ENCODE measurements at places on chromosomes 12 and 14.
A peak's percentile ranks its signal among the peaks of the same experiment; 100 is the strongest.

DNA sequence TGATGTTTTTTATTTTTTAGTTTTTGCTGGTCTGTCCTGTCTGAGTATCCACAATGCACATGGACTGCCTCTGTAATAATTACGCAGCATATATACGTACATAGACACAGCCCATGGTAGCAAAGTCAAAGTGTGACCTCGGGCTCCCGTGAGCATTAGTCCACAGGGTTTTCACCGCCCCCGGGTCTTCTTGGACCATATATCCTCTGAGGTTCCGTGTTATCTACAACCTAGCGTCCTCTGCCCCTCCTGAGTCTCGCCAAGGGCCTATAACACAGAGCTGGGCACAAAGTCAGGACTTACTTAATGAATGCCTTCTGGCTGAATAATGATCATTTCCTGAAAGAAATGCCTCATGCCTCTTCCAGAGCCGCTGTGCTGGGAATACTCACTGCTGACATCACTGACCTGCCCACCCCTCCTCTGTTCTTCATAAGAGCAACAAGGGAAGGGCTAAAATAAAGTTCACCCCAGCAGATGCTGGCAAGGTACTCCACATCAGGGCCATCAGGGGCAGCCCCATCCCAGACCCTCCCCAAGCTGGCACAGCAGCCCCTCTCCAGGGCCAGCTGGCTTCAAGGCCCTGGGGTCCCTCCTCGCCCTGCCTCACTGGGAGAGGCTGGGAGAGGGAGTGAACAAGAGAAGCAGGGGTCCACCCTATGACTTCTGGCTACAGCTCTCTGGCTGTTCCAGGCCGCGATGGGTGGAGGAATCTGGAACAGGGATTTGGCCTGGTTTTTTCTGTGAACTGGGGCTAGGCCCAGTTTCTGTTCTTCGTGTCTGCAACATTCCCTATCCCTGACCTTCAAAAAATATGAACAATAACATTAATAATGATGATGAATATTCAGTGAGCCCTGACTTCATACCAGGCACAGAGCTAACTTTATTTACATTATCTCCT, 7.9 kb downstream of the HDAC7 start:
- DNase-seq, result no peak

GRCh38 chr14:103594265-103594664, 31.5 kb downstream of the COA8 start:
- no peak for DNase-seq

- no peak for DNase-seq
Measured at GRCh38 chr12:45852508-45852907, 123.0 kb downstream of the ARID2 start.

- no peak for DNase-seq
Measured at GRCh38 chr12:58099476-58099875, 158.1 kb downstream of the ATP23 start.

DNA sequence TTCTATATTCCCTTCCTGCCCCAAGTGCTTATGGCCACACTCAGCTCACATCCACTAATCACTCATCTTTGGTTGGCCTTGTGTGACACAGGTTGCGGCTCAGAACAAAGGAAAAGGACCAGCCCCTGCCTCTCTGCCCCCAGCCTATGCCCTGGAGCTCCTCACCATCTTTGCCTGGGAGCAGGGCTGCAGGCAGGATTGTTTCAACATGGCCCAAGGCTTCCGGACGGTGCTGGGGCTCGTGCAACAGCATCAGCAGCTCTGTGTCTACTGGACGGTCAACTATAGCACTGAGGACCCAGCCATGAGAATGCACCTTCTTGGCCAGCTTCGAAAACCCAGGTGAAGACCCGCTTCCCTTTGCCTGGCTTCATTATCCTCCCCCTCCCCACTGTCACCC, 15.8 kb upstream of the OAS2 start:
- DNase-seq, result no peak

GRCh38 chr12:117587631-117588287, 226.3 kb upstream of the NOS1 start:
- peak; percentile 28 for DNase-seq

DNA sequence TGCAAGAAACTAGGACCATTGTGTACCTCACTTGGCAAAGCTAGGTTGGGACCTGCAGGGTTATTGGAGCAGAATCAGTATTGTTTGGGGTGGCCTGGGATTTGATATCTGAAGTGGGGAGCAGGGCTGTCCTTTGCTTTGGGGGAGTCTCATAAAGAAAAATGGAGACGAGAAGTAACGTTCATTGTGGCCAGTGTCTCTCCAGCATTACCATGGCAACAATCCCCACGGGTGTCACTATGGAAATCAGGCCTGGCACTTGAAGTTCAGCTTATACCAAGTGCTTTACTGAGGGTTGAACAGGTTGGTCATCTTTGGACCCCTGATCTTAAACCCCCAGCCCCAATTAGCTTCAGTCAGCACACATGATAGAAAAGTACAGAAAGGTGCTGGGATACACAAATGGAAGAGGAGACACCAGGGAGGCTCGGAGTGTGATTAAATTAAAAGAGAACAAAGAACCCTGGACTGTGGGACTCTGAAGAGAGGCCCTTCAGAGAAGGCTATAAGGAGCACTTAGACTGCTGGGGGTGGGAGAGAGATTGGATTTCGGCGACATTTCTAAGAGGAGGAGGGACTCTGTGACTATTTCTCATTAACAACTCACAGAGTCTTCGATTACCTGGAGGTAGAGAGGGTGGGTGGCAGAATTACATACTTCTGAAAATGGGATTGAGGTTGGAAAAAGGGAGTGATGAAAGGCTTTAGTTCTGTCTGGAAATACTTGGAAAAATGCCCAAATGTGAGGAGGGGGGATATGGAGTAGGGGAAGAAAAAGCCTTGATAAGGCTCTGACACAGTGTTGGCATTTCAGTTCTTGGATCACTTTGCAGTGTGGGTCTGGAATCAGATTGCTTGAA, 3.7 kb downstream of the KIF5A start:
- DNase-seq, result no peak

- DNase-seq, result no peak
Measured at GRCh38 chr12:132285991-132286681, 43.3 kb downstream of the GALNT9 start.

GRCh38 chr12:124684496-124684895, 117.1 kb upstream of the NCOR2 start:
- no peak for DNase-seq

GRCh38 chr12:103827911-103828391, 13.1 kb downstream of the NT5DC3 start:
- no peak for DNase-seq

GRCh38 chr12:131041968-131042833, 88.5 kb downstream of the ADGRD1 start:
- no peak for DNase-seq

DNA sequence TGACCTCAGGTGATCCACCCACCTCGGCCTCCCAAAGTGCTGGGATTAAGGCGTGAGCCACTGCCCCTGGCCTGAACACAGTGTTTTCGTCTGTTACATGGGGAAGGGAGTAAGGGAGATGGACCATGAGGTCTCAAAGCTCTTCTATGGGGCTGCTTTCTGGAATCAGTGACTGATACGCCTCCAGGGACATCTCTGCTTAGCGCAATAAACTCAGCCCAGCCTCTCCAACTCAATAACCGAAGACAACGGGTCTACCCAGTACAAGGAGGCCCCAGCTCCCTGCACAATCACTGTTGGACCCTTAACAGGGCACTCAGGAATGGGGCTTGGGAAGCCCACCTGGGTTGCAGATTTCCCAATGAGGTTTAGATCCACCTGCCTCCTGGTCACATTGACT, 42.6 kb upstream of the CHGA start:
- DNase-seq, result no peak

- DNase-seq, result no peak
Measured at GRCh38 chr14:32724867-32725471, 213.7 kb upstream of the NPAS3 start.

DNA sequence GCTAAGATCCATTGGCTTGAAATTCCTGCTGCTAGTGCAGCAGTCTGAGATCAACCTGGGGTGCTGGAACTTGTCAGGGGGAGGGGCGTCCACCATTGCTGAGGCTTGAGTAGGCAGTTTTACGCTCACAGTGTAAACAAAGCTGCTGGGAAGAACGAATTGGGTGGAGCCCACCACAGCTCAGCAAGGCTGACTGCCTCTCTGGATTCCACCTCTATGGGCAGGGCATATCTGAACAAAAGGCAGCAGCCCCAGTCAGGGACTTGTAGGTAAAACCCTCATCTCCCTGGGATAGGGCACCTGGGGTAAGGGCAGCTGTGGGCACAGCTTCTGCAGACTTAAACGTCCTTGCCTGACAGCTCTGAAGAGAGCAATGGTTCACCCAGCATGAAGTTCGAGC, 191.7 kb downstream of the ALG10B start:
- DNase-seq, result no peak

- DNase-seq, result no peak
Measured at GRCh38 chr14:66701813-66702212, 193.9 kb downstream of the GPHN start.

GRCh38 chr14:33786091-33786825, 164.6 kb downstream of the EGLN3 start:
- DNase-seq, result no peak

GRCh38 chr12:76726626-76727025, 37.3 kb upstream of the ZDHHC17 start:
- no peak for DNase-seq

DNA sequence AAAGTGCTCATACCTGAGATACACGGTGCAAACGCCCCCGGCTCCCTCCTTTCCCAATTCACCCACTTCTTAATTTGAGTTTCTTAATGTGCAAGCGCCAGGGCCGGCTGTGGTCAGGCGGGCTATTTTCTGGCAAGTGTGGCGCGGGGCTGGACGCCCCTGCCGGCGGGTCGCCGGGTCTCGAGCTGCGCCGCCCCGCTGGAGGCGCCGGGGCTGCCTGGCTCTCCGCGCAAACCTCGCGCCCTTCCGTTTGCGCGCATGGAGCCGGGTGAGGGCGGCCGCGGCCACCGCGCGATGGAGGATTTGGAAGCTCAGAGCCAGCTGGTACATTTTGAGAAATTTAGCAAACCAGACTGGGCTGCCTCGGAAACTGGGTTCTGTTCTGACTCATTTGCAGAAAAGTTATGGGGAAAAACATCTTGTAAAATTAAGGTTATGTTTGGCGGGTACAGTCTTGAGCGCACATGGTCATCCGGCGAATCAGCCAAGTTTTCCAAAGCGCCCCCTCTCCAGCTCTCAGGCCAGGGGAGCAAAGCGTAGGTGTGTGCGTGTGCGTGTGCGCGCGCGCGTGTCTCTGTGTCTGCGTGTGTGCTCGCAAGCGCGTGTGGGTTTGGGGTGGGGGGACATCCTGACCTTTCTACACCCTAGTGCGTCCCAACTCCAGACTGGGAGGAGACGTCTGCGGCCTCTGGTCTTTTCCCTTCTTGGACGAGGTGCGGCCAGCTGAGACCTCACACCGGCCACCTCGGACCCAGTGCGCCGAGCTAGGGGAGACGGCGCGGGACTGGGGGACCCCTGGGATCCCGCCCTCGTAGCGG, 6.5 kb upstream of the OTX2 start:
- DNase-seq, result no peak

DNA sequence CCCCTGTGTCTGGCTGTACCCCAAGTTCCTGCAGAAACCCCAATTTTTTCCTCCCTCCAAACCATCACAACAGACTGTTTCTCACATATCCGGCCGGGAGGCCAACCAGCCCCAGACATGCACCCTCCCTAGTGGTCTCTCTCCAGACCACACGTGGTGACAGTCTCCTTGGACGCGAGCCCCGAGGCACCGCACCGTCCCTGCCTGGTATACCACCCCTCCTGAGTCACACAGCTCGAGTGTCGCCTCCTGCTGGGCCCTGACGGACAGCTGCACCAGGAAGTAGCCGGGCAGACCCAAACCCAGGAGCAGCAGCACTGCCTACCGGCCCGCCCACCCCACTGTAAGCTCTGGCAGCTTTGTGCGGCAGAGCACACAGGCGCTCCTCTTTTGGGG, 97.4 kb downstream of the RFLNA start:
- peak; percentile 54 for DNase-seq

GRCh38 chr12:126107659-126108058, 1042.4 kb downstream of the AACS start:
- DNase-seq, result no peak

- DNase-seq, result no peak
Measured at GRCh38 chr12:132433641-132434395, 56.1 kb upstream of the FBRSL1 start.

DNA sequence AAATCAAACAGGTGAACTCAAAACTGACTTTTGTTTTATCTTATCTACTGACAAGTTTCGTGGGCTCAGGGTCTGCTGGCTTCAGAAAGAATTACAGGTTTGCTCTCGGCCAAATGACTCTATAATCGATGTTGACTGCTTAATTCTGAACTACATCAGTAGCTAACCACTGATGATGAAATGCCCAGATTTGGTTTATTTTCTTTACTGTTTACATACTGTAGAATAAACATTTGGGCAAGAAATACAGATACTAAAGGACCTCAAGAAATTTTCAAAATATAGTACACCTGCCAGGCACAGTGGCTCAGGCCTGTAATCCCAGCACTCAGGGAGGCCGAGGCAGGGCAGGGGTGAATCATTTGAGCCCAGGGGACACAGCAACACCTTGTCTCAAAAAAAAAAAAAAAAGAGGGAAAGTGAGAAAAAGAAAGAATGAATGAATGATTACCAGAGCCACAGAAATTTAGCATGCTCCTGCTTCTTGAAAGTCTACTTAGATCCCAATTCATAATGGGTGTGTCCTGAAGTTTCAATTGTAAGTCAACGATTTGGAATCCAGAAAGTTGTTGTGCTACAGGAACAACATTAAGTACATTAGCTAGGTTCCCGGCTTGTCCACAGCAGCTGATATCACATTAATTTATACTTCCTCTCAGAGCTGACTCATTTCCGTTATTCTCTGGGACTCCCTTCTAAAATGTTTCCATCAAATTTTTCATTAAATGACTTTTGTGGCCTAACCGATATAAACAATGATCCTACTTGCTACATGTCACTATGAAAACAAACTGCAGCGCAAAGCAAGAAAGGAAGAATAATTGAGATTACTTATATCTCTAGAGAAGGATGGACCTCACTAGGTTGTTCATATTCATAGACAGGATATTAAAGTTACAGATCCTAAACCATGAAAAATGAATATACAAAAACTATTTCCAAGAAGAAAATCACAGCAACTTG, 134.3 kb downstream of the MED13L start:
- DNase-seq, result no peak

- no peak for DNase-seq
Measured at GRCh38 chr14:64971491-64971942, 619 bp downstream of the RAB15 start.

DNA sequence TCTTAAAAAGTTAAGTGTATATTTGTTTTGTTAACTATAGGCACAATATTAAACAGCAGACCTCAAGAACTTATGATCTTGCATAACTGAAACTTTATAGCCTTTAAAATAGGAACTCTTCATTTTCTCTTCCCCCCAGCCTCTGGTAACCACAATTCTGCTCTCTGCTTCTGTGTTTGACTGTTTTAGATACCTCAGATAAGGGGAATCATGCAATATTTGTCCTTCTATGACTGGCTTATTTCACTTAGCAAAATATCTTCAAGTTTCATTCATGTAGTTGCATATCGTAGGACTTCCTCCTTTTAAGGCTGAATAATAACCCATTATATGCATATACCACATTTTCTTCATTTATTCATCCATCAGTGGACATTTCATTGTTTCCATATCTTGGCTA, 131.3 kb downstream of the PTPRO start:
- no peak for DNase-seq
